Activated T-helper 1 cell treated with anti-CD3 and anti-CD28 coated beads, Interleukin-2, amount 50 U/mL, for 16 hours (primary cell): ENCODE measurements at places on chromosomes 3 and 15.

DNA sequence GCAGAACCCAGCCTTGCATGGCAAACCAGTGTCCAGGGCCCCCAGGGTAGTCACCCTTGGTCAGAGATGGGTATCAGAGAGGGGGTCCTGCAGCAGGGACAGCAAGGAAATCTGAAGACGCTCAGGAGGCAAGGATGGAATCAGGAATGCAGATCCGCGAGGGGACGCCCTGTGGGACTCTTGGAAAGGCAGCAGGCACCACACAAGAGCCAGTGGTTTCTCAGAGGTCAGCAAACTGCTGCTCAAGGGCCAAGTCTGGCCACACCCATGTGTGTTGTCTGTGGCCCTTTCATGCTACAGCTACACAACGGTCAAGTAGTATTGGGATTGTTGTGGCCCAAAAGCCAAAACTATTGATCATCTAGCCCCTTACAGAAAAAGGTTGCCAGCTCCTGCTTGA lies 69.7 kb downstream of the ST8SIA2 start:
- DNase-seq = no peak

DNA sequence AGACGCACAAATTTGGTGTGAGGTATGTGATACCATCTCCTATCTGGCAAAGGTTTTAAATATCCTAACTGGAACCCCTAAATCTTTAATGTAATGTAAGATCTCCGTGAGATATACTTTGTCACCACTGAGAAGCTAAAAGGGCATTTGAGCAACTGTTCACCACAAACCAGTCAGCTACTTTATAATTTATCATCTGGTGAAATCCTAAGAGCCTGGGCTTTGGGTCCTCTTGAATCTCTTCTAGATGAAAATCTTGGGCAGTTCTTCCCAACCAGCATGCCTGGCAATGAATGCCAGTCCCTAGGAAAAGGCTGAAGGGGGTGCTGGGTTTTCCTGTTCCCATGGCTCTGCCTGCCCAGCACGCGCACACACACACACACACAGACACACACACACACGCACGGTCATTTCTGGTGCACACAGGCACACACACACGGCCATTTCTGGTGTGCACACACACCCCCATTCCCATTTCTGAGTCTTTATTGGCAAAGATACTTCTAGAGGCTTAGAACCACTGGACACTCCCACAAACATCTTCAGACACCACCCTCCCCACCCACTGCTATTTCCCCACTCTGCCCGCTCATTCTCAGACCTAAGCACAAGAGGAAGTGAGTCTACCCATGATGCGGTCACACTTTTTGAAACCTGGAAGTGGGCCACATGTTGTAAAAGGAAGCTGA lies 72.6 kb downstream of the MYO1E start:
- peak; percentile 40 for DNase-seq

GRCh38 chr3:145022447-145022846 lies 1050.8 kb downstream of the DIPK2A start:
- DNase-seq = no peak

- no peak for DNase-seq
These were observed 12.7 kb downstream of the KLF15 start for GRCh38 chr3:126344380-126345041.

DNA sequence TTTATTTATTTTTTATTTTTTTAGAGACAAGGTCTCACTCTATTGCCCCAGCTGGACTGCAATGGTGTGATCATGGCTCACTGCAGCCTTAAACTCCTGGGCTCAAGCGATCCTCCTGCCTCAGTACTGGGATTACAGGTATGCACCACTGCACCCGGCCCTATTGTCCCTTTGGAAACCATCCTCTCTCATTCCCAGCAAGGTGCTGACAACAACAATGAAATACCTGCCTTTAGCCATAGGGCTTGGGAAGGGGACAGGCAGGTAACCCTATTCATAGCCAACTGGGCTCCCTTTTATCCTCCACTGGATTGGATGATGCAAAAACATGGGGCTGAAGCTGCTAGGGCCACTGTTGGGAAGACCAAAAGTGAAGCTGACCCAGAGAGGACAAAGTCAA lies 43.1 kb downstream of the SCAP start:
- no peak for DNase-seq

DNA sequence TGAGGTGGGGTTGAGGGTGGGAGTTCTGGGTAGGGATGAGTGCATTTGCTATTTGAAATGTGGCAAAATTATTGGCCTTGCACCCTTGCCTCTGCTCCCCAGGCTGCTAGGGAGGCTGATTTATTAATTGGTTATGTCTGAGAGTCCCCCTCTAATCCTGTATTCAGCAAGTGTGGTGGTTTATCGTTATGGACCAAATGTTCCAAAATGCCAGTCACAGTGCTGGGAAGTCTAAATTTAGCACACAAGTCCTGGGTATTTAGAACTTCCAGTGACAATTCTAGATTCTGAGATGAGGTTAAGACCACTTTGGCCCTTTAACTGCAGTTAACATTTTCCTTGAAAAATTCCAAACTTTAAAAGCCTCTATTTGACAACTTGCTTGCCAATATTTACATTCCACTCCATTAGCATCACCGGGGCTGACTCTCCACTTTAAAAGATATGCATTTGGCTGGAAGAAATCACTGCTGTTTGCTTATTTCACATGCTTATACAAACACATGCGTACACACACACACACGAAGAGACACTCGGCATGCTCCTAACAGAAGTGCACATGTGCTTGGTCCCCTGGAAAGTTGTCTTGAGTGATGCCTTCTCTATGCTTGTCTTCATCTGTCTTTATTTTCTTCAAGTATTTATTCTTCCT lies 247.7 kb downstream of the IL20RB start:
- DNase-seq = no peak

GRCh38 chr3:128068156-128068620 lies 16.0 kb downstream of the SEC61A1 start:
- DNase-seq = no peak

- DNase-seq = no peak
These were observed 7.9 kb upstream of the SCN5A start for GRCh38 chr3:38657369-38657768.

DNA sequence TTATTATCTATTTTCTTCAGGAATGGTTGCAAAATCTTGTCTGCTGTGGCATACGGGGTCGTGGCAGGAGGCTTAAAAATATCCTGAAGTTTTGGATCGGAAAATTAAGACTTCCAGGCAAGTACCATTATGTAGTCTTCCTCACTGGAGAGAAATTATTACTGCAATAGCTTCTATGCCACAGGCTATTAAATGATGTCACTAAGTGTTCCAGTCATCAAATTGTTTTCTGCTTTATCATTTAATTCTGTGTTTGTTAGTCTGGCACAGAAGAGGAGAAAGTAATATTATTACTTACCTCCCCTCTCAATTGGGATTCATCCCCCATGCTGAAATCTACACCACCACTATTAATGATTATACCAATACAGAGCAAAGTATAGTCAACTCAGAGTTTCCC lies 378.2 kb upstream of the ALCAM start:
- DNase-seq = no peak

DNA sequence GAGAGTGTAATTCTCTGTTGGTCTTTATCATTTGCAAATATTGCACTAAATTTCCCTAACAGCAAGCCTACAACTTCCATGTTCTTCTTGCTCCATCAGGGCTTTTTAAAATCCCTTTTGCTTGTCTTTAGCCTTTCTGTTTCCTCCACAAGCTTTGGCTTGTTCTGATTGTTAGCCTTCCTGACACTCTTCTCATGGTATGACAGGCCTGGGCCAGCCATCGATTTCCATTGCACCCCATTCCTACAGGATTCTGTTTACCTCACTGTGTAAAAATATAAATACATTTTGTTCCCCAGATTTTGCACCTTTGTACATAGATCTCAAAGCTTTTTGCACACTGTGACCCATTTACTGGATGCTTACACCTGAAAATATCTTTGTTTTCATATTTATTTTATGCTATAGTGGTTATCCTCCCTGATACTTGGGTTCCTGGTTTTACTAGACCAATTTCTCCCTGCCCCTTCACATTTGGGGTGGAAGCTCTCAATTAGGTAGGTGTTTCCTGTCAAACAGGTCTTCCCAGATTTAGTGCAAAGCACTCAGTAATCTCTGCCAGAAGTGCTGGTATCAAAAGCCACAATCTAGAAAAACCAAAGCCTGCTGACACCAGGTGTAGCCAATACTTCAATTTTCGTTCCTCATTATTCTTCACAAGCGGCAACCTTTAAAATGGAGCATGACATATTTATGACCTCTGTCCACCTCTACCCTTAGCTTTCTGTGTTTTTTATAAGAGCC lies 57.9 kb upstream of the PPP2R3A start:
- no peak for DNase-seq

GRCh38 chr3:30933478-30934207 lies 39.2 kb upstream of the GADL1 start:
- DNase-seq = no peak

GRCh38 chr15:100580414-100580813 lies 21.6 kb downstream of the LINS1 start:
- DNase-seq = no peak

GRCh38 chr3:76065964-76066363 lies 280.6 kb upstream of the ZNF717 start:
- no peak for DNase-seq

GRCh38 chr3:14801031-14801430 lies 17.7 kb upstream of the FGD5 start:
- DNase-seq = no peak

GRCh38 chr3:40653001-40653400 lies 128.2 kb downstream of the ZNF621 start:
- no peak for DNase-seq

GRCh38 chr3:30893678-30894325 lies 659 bp downstream of the GADL1 start:
- DNase-seq = no peak

DNA sequence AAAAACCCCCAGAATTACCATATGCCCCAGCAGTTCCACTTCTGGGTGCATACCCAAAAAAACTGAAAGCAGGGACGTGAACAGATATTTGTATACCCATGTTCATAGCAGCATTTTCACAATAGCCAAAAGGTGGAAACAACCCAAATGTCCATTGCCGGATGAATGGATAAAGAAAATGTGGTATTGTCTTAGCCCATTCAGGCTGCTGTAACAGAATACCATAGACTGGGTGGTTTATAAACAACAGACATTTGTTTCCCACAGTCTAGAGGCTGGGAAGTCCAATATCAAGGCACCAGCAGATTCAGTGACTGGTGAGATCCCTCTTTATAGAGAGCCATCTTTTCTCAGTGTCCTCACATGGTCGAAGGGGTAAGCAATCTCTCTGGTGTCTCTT lies 182.1 kb upstream of the ANKRD28 start:
- DNase-seq = no peak

DNA sequence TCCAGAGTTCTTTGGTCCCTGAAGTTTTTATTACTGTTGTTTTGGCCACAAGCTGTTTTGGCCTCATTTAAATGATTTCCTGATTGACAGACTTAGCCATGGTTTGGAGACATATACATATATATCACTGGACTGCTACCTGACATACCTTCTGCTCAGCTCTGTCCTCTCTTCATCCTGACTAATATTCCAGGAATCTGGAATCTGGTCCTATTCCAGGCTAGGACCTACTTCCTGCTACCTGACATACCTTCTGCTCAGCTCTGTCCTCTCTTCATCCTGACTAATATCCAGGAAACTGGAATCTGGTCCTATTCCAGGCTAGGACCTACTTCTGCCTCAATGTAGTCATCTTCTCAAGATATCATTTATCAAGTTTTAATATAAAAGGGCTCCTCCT lies 724.4 kb upstream of the ROBO1 start:
- DNase-seq = no peak

DNA sequence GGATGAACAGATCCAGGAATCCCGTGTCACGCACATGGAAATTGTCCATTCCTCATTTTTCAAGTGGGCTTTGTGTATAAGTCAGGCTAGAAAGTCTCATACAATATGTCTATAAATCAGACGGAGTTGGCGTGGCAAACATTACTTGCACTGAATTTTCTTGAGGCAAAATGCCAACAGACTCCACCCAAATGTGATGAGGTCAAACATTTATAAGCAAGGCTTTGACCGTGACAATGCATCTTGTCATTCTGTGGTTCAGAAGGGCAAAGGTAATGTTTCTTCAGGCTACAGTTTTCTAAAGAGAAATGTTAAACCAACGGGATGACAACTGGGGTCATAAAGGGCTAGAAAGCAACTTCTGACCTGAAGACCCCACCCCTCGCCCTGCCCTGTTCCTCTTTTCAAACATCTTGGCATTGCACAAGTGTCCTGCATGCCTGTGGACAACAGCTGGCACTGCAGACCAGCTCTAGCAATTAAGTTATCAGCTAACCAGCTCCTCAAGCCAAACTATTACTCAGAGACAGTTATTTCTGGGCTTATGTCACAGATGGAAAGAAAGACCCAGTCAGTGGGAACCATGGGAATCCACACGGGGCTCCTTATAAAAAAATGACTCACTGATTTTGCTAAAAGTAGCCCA lies 36.5 kb upstream of the SPTBN5 start:
- no peak for DNase-seq

- no peak for DNase-seq
These were observed 113.6 kb downstream of the POLR2M start for GRCh38 chr15:57820119-57820518.

GRCh38 chr3:180922242-180922641 lies 9.8 kb downstream of the FXR1 start:
- no peak for DNase-seq
